Stimulated activated naive CD8-positive, alpha-beta T cell treated with anti-CD3 and anti-CD28 coated beads, Interleukin-15, Interleukin-2, amounts not matched to agents 100 U/mL and 50 U/mL, for 24 hours (primary cell): ENCODE measurements at places on chromosomes 12 and 14.
A peak's percentile ranks its signal among the peaks of the same experiment; 100 is the strongest.

DNA sequence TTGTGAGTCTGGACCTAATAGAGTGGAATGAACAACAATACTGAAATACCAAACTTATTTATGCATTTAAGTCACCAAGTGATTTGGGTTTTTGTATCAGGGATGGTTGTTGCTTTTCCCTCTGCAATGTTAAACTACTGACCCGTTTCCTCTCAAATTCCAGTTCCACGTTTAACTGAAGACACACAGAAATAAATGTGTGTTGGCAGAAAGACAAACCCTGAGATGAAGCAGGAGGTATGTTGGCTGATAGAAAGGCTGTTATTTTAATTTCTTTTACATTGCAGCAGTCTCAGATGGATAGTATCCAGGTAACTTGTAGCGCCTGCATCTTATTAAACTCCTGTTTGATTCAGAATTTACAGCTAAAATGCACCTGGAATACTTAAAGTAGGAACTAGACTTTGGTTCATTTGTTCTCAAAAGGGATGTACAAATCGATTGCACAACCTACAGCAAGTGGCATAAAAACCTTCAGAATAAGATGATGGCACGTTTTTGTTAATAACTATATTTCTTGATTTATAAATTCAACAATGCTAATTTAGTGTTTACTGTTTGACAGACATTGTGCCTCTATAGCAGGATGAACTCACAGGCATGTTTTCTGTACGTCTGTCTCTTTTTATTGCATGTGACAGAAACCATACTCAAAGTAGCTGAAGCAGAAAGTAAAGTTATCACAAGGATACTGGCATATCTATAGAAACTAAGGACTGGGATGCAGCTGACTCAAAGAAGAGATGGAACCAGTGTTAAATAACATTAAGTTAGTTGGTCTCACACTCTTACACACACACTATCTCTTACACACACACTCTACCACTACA is 405.7 kb downstream of the ZFP36L1 start:
- no peak for DNase-seq

DNA sequence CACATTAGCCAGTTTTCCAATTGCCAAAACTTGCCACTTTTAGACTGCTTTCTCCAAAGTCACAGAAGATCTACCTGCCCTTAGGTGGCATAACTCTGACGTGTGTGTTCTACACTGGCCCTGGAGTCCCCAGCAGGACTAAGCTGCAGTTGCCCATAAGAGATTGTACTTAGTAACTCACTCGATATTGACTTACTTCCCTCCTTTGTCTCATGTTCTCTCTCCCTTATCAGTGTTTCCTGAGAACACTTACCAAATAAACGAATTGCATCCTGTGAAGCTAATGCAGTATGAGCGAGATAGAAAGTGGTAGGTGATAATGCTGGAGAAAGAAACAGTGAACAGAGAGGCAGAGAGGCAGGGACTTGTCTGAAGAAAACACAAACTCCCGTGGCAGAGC is 117.2 kb downstream of the NUAK1 start:
- DNase-seq = no peak

DNA sequence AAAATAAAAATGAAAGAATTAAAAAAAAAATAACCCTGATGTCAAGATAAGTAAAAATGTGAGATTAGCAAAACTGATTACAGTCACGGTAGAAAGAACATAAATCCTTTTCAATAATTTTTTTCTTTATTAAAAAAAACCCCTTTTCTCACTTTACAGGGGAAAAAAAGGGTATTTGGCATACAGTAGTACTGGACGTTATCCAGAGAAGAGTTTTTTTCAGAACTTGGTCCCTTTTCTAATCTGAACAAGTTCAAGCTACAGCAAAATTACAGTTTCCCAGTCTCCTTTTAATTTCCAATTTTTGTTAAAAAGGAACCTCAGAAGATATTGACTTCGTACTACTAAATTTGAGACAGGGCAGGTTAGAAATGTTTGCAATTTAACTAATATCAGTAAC is 134.7 kb upstream of the DCN start:
- DNase-seq = no peak

DNA sequence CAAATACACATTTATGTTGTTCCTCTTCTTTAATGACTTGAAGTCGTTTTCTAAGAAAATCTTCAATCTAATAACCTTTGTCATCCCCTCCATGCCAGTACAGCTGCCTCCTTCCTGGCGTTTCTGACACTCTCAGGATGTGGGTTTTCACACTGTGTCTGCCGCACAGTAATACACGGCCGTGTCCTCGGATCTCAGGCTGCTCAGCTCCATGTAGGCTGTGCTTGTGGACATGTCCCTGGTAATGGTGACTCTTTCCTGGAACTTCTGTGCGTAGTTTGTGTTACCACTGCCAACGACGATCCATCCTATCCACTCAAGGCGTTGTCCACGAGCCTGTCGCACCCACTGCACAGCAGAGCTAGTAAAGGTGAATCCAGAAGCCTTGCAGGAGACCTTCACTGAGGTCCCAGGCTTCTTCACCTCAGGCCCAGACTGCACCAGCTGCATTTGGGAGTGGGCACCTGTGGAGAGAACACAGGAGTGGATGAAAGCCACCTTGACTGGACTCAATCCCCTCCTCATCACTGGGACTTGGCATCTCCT is 1095.9 kb downstream of the TMEM121 start:
- peak; percentile 17 for DNase-seq

- DNase-seq = no peak
Observed at GRCh38 chr14:56136571-56137452, 18.6 kb downstream of the PELI2 start.

DNA sequence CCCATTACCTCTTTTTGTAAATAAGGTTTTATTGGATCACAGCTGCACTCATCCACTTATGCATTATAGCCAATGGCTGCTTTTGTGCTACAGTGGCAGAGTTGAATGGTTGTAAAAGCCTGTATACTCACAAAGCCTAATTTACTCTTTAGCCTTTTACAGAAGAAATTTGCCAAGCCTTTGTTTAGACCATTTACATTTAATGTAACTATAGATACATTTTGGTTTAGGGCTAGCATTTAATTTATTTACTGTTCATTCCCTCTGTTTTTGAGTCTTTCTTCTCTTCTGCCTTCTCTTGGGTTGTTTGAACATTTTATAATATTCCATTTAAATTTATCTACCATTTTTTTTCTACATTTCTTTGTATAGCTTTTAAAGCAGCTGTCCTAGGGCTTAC is 217.1 kb upstream of the AMIGO2 start:
- DNase-seq = no peak

GRCh38 chr14:90034156-90034555 is 27.6 kb upstream of the KCNK13 start:
- DNase-seq = no peak

DNA sequence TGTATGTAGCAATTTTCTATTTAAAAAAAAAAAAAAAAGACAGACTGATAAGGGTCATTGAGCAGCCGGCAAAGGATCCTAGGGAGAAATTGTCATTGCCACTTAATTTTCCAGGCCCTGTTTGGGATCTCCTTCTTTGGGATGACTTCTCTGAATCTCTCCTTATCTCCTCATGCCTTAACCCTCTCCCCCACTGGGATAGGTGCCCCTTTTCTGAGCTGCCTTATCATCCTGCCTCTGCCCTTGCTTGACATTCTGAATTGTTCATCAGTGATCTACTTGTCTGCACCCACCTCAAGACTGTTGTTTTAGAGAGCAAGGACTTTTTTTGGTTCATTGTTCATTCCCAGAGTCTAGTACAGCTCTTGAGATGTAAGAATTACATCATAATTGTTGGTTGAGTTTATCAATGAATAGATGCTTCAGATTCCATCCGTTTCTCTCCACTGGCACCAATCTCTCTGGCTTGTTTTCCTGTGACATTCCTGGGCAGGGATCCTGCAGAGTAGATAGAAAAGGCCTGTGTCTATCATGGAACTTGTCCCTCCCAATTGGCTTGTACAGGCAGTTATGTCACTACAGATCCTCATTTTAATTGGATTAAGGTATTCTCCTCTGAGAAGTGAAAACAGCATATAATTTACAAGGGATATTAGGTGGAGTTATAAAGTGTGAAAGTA is 42.6 kb downstream of the SOCS2 start:
- DNase-seq = no peak

DNA sequence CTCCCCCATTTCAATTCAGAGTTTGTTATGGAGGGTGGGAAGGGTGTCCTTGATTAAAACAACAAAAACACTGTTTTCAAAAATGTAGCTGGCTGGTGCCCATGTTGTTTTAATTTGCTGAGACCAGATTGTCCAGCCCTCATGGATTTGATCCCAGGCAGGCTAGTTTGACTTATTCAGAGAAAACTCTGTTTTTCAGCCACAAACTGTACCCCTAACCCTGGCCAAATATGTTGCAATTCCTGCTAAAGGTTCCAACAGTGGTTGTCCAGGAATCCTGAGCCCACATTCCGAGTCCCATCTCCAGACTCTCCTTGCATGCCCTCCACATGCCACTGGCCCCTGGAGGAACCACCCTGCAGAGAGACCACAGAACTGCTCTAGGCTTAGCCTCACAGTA is 36.0 kb downstream of the MAP1LC3B2 start:
- DNase-seq = no peak

DNA sequence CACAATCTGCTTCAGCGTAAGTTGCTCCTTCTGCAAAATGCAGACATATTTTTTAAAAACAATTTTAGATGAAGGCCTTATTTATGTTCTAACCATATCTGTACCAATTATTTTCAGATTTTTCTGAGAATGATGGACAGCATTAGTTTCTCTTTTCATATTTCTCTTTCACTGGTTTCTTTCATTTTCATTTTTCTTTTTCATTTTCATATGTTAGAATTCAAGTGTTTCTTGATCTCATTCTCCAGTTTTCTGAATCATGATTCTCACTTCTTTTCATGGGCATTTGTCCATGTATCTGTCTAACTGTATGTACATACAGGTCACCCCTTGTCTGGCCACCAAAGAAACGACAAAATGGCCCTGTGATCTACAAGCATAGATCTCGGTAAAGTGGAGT is 346.6 kb downstream of the NAV3 start:
- DNase-seq = no peak

GRCh38 chr12:26126340-26127284 is 1.8 kb upstream of the BHLHE41 start:
- peak; percentile 62 for DNase-seq

- no peak for DNase-seq
Observed at GRCh38 chr12:88420457-88420856, 159.8 kb downstream of the KITLG start.

DNA sequence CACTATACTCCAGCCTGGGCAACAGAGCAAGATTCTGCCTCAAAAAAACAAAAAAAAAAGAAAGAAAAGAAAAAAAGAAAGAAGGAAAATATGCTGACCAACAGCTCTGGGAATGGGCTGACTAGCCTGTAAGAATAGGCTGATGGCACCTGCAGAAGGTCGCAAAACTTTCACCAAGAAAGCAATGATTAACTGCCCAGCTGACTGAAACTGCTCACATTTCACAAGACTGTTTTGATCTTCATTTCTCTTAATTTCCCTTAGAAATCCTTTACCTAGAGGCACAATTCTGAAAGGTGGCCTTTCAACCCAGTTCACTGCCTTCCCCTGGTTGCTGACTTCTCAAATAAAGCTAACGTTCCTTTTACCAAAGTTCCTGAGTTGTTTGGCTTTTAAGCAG is 12.4 kb downstream of the BEST3 start:
- no peak for DNase-seq

- peak; percentile 51 for DNase-seq
Observed at GRCh38 chr14:78448164-78449094, 278.3 kb downstream of the NRXN3 start.

DNA sequence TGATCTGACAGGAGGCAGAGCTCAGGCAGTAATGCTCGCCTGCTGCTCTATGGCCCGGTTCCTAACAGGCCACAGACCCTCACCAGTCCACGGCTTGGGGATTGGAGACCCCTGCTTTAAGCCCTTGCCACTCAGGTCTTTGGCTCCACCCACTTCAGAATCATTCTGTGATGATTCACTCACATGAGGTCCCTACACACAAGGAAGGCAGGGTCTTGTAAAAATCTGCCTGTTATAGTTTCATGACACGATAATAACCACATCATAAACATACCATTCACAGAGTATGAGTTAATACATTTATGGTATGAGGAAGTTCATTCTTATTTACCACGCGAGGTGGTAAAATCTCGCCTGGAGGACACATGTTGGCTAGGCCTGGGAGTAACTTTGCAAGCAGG is 29.0 kb upstream of the MAX start:
- no peak for DNase-seq

- no peak for DNase-seq
Observed at GRCh38 chr14:52844262-52845060, 53.1 kb upstream of the GNPNAT1 start.

DNA sequence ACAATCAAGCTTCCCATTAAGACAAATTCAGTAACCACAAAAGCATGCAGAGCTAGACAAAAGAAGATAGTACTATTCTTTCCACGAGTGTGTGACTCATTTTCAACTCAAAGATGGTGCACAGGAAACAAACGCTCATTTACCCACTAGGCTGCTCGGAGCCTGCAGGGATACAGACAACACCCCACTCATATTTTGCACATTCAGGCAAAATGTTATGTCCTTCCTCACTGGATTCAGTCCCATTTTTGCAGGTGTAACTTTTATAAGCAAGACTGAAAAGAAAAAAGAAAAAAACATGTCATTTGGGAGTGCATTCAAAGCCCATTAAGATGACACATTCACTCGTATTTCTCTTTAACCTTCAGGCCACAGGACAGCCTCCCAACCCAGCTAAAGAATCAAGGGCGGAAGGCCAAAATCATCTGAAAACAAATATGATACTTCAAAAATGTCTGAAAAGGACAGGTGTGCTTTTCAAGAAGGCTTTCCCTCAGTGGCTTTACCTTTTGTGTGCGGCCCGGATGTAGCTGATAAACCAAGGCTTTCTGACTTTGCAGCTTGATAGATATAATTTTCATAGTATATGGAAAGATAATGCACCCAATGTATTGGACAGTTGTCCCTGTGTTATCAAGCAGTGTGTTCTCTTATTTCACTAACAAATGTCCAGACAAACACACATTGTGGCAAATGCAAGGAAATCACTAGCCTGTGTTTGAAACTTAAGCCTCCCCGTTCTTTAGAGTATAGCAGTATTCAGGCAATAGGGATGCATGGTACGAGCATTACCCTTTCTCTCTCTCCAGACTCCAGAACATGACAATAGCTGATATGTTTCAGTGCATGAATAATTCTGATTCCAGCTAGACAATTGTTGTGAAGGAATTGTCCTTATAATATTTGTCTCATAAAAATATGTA is 147.8 kb upstream of the KRR1 start:
- DNase-seq = peak; percentile 19

- no peak for DNase-seq
Observed at GRCh38 chr12:79424109-79424721, 266.5 kb downstream of the PAWR start.

GRCh38 chr12:88932457-88932856 is 352.2 kb upstream of the KITLG start:
- DNase-seq = no peak

DNA sequence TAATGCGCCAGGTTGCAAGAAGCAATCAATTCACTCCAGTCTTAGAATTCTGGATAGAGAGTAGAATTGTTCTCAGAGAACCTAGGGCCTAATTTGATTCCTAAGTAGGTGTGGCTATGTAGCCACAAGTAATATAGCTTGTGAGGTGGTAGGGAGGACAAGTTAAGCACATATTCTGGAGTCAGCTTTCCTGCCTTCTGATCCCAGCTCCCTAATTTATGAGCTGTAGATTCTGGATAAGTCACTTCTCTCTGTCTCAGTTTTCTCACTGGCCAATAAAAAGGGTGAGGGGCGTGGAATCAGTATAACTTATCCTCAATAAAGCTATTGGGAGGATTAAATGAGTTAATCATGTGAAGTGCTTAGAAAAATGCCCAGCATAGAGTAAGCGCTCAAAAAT is 3.0 kb upstream of the SNW1 start:
- DNase-seq = no peak

GRCh38 chr12:24948420-24948756 is 513 bp downstream of the BCAT1 start:
- peak; percentile 60 for DNase-seq

- DNase-seq = no peak
Observed at GRCh38 chr12:122872815-122873361, 23.0 kb downstream of the VPS37B start.
